ENCODE measurements at places on chromosomes 7 and 10. TPM values are rescaled to one million over a fixed set of nuclear protein-coding genes. Genes with fewer than 3 reads are reported as not detected.
A peak's percentile ranks its signal among the peaks of the same experiment; 100 is the strongest.

Gene BRI3
- polyA plus RNA-seq, result 108 TPM

Gene MACROH2A2
- polyA plus RNA-seq, result 28.9 TPM

Gene DYNC1I1
- 0.05 TPM for polyA plus RNA-seq

Gene CUZD1
- polyA plus RNA-seq, result 0.89 TPM

Gene ZNF503
- polyA plus RNA-seq, result 4.5 TPM

Gene GLCCI1
- 7.5 TPM for polyA plus RNA-seq

- peak; percentile 65 for DNase-seq
- peaks cover 11% of the 10 kb centered on the region for H3K4me1 ChIP-seq
- H3K27me3 ChIP-seq, result no peaks in the 10 kb centered on the region
- no peak overlapping the region for H3K27ac ChIP-seq
- no peak overlapping the region for H3K4me3 ChIP-seq
Measured at GRCh38 chr7:38311329-38311937, 38.0 kb upstream of the TARP start.

DNA sequence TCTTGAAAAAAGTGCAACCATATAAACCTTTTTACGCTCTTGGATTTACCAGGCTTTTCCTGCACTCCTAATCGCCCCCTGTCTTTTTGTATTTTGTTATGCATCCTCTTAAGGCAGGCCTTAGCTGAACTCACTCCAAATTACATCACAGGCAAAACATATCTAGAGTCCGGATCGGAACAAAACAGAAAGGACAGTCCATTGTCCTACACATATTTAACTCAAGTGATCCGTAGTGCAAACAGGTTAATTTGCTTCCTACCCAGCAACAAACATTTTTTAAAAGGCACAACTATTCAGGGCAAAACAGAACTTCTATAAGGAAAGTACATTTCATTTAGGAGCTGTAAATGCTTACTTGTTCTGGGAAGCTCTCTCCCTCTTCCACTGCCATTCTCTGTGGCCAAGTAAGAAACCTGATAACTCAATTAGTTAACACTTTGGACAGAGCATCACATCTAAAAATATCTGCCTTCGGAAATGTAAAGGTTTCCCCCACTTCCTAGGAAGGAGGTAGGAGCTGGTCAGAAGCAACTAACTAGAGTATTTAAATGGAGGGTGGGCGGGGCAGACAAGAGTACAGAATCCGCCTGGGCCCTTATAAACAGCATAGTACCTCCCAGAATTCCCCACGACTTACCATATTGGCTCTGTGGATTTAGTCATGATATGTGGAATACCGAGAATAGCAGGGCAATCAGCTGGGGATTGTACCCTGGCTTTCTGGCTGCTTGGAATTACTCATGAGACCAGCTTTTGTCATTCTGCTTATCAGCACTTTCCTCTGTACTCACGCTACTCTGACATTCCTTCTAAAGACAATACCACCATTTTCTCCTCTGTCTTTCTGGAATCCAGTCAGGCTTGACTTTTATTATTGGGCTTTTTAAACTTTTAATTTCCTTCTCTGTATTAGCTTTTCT lies 89.5 kb downstream of the ANK3 start:
- no peak overlapping the region for H3K4me3 ChIP-seq
- no peaks in the 10 kb centered on the region for H3K27me3 ChIP-seq
- DNase-seq, result no peak
- H3K4me1 ChIP-seq, result peaks cover 6% of the 10 kb centered on the region

GRCh38 chr10:124997771-124998623 lies 56.1 kb downstream of the ZRANB1 start:
- no peak for DNase-seq
- no peaks in the 10 kb centered on the region for H3K27me3 ChIP-seq
- H3K4me1 ChIP-seq, result peaks cover 50% of the 10 kb centered on the region
- H3K4me3 ChIP-seq, result no peak overlapping the region

- H3K36me3 ChIP-seq, result no peaks in the 10 kb centered on the region
- peaks cover 3% of the 10 kb centered on the region for H3K4me1 ChIP-seq
- no peak for DNase-seq
- H3K27me3 ChIP-seq, result no peaks in the 10 kb centered on the region
- no peak overlapping the region for H3K27ac ChIP-seq
Measured at GRCh38 chr10:23370106-23370505, 25.5 kb upstream of the C10orf67 start.

- H3K4me3 ChIP-seq, result no peak overlapping the region
- H3K36me3 ChIP-seq, result no peaks in the 10 kb centered on the region
- no peak for DNase-seq
- no peaks in the 10 kb centered on the region for H3K27me3 ChIP-seq
Measured at GRCh38 chr7:23422909-23423308, 47.4 kb downstream of the IGF2BP3 start.

DNA sequence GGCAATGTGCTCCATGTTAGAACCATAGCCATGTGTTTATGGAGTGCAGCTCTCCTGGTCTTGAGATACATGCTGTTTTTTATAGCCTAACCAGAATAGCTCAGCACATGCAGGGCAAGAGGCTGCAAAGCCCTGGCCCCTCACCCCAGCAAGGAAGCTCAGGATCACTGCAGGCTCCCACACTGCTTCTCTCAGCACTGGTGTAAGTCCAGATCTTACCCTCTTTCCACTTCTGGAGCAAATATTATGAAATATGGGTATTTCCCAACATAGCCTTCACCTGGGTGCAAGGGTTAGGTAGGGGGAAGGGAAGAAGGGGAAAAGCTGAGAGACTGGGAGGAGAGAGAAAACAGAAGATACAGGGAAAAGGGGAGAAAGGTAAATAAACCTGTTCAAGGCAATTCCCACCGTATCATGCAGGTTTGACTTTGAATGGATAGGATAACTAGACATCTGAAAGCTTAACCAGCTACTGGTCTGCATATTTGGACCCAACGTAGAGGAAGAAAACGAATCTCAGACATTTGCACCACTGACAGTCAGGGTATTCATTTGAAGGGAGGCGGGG lies 19.7 kb downstream of the SKIDA1 start:
- DNase-seq, result peak; percentile 67
- H3K36me3 ChIP-seq, result no peaks in the 10 kb centered on the region
- H3K27ac ChIP-seq, result no peak overlapping the region

- H3K4me3 ChIP-seq, result no peak overlapping the region
- no peaks in the 10 kb centered on the region for H3K4me1 ChIP-seq
- no peak overlapping the region for H3K27ac ChIP-seq
- no peaks in the 10 kb centered on the region for H3K27me3 ChIP-seq
- no peaks in the 10 kb centered on the region for H3K36me3 ChIP-seq
Measured at GRCh38 chr10:83760142-83760541, 379.2 kb upstream of the GHITM start.

DNA sequence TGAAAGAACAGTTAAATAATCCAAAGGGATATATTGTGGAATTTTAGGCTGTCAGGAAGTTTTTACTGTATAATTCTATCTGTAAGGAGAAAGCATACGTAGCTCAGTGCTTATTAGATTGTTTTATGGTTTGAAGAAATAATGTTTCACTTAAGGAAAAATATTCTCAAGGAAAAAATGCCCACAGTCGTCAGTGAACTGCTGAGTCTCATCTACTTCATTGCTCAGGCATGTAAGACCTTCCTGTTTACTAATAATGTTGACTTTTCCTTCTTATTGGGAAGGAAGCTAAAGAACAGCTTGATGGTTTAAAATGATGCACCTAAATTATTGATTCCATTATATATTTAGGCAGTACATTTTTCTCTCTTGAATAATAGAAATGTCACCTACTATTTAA lies 304.2 kb downstream of the SDK1 start:
- no peak overlapping the region for H3K4me3 ChIP-seq
- H3K4me1 ChIP-seq, result no peaks in the 10 kb centered on the region
- H3K36me3 ChIP-seq, result no peaks in the 10 kb centered on the region
- H3K27me3 ChIP-seq, result no peaks in the 10 kb centered on the region
- H3K27ac ChIP-seq, result no peak overlapping the region
- DNase-seq, result no peak

DNA sequence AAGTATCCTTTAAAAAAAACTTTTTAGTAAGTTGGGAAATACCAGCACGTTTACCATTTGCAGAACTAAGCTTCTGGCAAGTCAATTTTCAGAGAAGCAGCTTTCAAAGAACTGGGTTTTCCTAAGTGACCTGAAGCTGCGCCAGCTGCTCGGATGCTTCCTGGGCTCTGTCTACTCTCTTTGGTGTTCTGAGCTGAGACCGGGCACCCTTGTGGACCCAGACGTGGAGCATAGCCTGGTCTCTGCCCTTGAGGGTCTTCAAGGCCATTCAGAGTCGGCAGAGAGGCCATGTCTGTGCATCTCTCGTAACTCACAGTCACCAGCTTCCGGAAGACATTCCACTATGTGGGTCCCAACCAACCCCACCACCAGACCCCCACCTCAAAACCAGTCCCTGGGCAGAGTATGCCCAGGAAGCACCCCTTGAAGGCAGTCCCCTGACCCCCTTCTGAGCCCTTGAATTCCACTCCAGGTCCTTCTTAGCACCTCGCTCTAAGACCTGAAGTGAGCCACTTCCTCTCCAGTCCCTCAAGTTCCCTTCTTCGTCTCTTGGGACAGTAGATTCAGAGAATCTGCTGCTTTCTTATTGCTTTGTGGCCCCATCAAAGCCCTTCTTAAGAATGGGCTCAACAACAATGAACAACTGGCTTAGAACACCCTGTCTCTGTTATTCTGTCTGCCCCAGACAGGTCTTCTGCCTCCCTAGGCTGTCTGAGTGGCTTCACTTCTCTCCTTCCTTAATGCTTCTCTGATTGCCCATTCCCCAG lies 8.5 kb downstream of the CALML5 start:
- DNase-seq, result no peak
- H3K4me3 ChIP-seq, result no peak overlapping the region
- no peaks in the 10 kb centered on the region for H3K4me1 ChIP-seq
- no peaks in the 10 kb centered on the region for H3K36me3 ChIP-seq
- no peak overlapping the region for H3K27ac ChIP-seq
- no peaks in the 10 kb centered on the region for H3K27me3 ChIP-seq

DNA sequence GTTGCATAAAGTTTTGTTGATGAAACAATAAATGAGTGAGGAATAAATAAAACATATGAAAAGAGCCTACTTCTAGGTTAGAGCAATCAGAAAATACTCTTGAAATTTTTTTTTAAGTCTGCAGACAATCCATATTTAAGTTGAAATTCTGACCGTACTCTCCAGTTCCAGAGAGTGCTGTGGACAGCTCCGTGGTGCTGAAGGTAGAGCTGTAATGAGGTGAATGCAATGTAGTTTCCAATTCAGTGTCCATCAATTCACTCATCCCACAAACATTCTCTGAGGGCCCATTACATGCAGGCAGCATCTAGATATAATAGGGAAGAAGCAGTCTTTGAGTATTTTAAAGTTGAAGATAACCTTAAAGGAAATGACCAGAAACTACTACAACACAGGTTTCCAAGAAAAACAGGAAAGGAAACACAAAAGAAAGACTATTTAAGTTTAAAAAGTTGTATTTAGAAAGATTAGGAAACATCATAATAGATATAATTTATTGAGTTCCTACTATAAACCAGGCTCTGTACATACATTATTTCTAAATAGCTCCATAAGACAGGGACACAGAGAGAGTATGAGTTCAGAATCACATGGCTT lies 44.0 kb upstream of the CRTAC1 start:
- H3K27me3 ChIP-seq, result no peaks in the 10 kb centered on the region
- H3K36me3 ChIP-seq, result no peaks in the 10 kb centered on the region
- H3K4me1 ChIP-seq, result no peaks in the 10 kb centered on the region
- no peak overlapping the region for H3K4me3 ChIP-seq
- no peak for DNase-seq

DNA sequence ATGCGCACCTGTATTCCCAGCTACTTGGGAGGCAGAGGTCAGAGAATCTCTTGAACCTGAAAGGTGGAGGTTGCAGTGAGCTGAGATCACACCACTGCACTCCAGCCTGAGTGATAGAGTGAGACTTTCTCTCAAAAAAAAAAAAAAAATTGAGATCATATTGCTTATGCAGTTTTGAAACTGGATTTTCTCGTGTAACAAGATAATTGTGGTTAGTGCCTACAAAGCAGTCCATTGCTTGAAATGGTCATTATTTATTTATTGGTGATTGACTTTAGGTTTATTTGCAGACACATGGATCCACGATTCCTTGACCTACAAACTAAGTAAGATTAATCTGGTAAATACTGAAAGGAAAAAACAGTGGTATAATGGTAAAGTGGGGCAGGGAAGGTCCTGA lies 149.8 kb downstream of the TAX1BP1 start:
- H3K4me1 ChIP-seq, result no peaks in the 10 kb centered on the region
- no peaks in the 10 kb centered on the region for H3K27me3 ChIP-seq
- DNase-seq, result no peak

- H3K4me1 ChIP-seq, result peaks cover 21% of the 10 kb centered on the region
- peak overlapping the region; percentile 90 for H3K27ac ChIP-seq
- peak overlapping the region; percentile 57 for H3K4me3 ChIP-seq
- no peaks in the 10 kb centered on the region for H3K27me3 ChIP-seq
Measured at GRCh38 chr7:767941-768731, 41.1 kb upstream of the PRKAR1B start.

DNA sequence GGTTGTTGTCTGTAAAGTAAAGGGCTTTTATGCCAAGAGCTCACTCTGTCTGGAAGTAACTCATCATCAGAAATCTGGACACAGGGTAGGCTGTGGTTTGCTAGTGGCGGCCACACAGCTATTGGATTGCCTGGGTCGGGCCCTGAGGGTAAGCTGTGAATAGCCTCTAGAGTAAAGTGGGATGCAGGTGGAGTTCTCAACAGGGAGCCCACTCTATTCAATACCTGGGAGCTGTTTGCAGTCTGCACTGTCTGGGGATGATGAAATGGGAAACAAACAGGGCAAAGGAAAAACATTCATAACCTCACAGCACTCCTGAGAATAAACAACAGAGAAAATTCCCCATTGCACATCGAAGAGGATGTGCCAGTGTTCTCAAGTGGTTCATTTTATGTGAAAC lies 582.6 kb downstream of the CALN1 start:
- no peak for DNase-seq
- no peaks in the 10 kb centered on the region for H3K4me1 ChIP-seq
- no peaks in the 10 kb centered on the region for H3K36me3 ChIP-seq
- no peaks in the 10 kb centered on the region for H3K27me3 ChIP-seq
- no peak overlapping the region for H3K27ac ChIP-seq
